ENCODE measurements at places on chromosomes 13 and 19.

GRCh38 chr19:45852145-45852750, 10.7 kb downstream of the SYMPK start:
- no peak for DNase-seq

GRCh38 chr19:39970425-39970674, 615 bp upstream of the PSMC4 start:
- DNase-seq, result no peak

DNA sequence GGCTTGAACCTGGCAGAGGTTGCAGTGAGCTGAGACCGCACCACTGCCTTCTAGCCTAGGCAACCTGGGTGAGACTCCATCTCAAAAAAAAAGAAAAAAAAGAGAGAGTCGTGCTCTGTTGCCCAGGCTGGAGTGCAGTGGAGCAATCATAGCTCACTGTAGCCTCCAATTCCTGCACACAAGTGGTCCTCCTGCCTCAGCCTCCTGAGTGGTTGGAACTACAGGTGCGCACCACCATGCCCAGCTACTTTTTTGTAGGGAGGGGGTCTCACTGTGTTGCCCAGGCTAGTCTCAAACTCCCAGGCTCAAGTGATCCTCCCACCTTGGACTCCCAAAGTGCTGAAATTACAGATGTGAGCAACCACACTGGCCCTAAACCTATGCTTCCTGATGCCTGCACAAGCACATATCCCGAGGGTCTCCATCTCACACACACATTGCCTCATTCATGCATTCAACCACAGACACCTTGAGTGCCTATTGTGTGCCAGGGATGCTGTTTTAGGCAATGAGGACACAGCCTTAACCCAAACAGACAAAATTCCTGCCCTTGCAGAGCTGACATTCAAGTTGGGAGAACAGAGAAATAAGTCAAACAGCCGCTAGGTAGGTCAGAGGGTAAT, 2.2 kb downstream of the ANGPTL6 start:
- no peak for DNase-seq

GRCh38 chr13:39250440-39250839, 212.2 kb downstream of the NHLRC3 start:
- no peak for DNase-seq

DNA sequence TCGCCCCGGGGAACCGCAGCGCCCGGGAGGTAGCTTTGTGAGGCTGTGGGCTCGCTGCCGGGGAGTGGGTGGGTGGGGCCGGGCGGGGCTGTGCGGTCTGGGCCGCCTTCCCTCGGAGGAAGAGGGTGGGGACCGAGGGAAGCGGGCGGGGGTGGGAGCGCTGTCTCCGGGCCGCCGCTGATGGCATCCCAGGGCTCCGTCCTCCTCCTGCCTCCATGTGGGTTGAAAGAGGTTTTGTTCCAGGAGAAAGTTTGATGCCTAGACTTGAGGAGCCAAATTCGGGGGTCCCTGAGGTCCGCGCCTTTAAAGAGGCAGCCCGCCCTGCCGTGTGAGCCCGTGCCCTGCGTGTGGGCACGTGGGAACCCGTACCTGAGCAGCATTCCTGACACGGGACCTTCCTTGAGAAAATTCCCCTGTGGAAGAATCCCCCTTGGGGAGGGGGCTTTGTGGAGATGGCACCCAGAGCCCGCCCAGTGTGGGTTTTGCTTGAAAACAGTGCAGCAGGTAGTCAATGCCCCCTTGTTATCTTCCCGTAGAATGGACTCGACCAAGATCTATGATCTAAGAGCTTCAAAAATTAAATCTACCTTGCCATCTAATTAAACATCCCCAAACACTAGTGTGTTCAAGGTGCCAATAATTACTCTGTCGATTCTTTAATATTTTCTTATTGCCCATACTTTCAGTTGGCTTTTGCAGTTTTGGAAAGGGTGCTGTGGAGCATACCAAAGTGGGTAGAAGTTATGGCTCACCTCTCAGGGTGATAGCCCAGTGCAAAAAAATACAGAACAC, 107.8 kb downstream of the RXFP2 start:
- no peak for DNase-seq

- no peak for DNase-seq
These were observed 3.1 kb upstream of the SDHAF1 start for GRCh38 chr19:35991731-35992450.

- DNase-seq, result no peak
These were observed 66.1 kb downstream of the LHFPL6 start for GRCh38 chr13:39536906-39537305.

- peak; percentile 83 for DNase-seq
These were observed 1.0 kb downstream of the FNDC3A start for GRCh38 chr13:48976576-48977285.

- no peak for DNase-seq
These were observed 107.2 kb downstream of the UQCRFS1 start for GRCh38 chr19:29105629-29106292.

DNA sequence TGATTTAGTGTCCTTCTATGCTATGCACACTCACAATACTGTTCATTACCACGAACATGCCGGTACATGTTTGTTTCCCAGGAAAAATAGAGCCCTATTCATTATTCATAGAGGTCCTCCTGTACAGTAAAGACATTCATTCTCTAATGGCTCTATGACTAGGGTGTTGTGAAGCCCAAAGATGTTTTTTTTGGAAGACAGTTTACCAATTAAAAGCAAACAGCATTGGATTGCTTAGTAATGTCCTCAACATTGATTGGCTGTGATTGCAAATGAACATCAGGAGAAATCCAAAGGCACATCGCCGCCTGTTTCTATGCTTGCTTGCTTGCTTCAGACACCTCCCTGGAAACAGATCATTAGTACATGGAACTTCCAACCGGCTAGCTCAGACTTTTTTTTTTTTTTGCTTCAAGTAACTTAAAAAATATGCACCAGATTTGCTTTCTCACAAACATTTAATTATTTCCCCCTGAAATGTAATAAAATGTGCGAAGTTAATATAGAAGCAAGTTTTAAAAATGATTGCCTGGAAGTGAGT, 8.8 kb upstream of the GPC6 start:
- no peak for DNase-seq

- no peak for DNase-seq
These were observed 15.5 kb upstream of the ISYNA1 start for GRCh38 chr19:18453269-18454024.

- no peak for DNase-seq
These were observed 109.9 kb downstream of the KLF12 start for GRCh38 chr13:74024314-74024713.

GRCh38 chr19:48186541-48186991, 16.1 kb downstream of the ZSWIM9 start:
- DNase-seq, result no peak

GRCh38 chr19:47541518-47541917, 26.7 kb upstream of the NAPA start:
- no peak for DNase-seq

DNA sequence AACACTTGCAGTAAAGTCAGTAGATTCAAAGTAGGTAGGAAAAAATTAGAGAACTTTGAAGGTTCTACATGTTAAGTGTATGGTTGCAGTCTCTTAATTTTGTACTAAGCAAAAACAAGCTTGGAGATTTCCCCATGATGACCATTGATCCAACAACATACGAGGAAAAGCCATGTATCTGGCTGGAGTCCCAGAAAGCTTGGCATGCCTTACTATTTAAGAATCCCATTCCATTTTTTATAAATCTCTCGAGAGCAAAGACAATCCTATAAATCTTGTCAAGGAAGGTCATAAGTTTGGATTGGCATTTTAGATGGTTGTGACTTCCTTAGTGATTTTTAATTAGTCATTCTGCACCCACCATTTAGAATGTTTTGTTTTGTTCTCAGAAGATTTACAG, 495.9 kb downstream of the GPC5 start:
- no peak for DNase-seq

- no peak for DNase-seq
These were observed 92.0 kb downstream of the DGKH start for GRCh38 chr13:42140494-42140893.

- DNase-seq, result no peak
These were observed 22.6 kb upstream of the CDC16 start for GRCh38 chr13:114212158-114212495.
